ENCODE measurements at places on chromosomes 4 and X.

- DNase-seq, result no peak
Observed at GRCh38 chrX:54184474-54184873, 1.4 kb upstream of the FAM120C start.

DNA sequence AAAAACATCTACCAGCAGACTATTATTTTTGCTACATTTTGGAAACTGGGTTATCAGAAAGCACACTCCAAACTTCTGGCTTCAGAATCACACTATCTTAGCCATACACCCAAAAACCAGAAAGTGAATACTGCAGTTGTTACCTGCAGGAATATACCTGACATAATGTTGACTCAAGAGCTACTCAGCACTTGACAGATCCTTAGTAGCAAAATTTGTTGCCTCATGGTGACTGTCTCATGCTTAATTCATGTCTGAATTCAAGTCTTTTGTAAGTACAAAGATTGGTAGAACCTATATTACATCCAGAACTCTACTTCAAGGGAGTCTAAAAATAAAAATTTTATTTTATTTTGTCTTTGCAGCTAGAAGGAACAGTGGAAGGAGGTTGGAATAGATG lies 140.2 kb upstream of the GYPA start:
- no peak for DNase-seq

- no peak for DNase-seq
Observed at GRCh38 chr4:75673959-75674328, 733 bp upstream of the G3BP2 start.

GRCh38 chr4:133865612-133866327 lies 335.8 kb downstream of the PABPC4L start:
- no peak for DNase-seq

- no peak for DNase-seq
Observed at GRCh38 chr4:74675673-74676279, 118.5 kb downstream of the BTC start.

DNA sequence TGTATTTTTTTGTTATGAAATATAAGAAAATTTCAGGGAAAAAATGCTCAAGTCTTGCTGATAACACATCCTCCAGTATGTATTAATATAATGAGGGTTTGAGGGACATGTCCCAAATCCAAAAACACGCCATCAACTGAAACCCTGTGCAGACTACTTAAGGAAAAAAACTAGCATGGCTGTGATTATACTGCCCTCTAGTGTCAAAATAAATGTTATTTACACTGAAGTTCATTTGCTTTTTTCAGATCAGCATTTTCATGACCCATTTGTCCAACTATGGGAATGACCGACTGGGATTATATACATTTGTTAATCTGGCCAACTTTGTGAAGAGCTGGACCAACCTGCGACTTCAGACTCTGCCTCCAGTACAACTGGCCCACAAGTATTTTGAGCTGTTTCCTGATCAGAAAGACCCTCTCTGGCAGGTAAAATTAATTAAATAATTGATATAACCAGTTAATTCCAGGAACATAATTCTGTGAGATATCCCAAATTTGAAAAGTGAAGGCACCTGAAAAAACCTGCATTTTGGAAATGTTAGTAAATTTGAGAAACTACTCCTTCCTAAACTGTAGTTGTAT lies 128.5 kb downstream of the PRSS12 start:
- no peak for DNase-seq

DNA sequence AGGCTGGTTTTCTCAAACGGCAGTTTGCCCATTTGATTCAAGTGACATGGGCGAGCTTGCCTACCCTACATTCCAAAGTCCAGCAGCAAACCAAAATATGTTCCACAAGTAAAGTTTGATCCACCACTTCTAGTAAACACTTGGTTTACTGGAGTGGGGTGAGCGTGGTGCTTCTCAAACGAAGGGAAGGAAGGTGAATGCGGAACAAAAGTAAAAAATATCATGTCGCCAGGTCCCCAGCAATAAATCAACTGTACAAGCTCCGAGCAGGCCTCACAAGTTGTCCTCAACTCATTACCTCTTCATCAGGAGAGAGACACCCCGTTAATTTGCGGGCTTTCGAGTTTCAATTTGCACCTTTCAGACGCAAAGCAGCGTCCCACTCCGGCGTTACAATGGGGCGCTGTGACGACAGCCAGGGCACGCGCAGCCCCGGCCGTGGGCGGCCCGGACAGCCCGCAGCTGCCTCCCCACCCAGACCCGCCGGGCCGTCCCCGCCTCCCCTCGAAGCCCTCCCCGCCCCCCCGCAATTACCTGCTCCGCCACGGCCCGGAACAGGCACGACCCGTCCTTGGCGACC lies 1.0 kb downstream of the OTUD4 start:
- DNase-seq, result peak; percentile 78

DNA sequence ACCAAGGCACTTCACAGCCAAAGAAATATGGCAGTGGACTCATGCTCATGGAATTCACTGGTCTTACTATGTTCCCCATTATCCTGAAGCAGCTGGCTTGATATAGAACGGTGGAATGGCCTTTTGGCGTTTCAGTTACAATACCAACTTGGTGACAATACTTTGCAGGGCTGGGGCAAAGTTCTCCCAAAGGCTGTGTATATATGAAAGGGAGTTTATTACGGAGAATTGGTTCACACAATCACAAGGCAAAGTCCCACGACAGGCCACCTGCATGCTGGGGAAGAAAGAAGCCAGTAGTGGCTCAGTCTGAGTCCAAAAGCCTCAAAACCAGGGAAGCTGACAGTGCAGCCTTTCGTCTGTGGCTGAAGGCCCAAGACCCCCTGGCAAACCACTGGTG lies 50.8 kb upstream of the SMARCAD1 start:
- no peak for DNase-seq

GRCh38 chr4:19791422-19792123 lies 460.1 kb upstream of the SLIT2 start:
- DNase-seq, result no peak

DNA sequence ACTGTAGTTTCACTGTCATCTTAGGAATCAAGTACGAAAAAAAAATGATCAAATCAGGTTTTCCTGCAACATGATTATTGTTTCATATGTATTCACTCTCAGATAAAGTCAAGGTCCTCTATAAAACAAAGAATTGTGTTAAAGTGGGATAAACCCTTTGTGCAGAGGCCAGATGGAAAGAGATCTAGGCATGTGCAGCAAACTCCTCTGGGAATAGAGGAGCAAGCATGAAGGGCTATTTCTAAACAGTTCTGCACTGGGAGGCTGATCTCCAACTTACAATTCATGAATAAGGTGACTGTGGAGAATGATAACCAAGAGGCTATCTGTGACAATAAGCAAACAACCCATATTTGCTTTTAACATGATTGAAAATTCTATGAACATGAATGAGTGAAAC lies 2.4 kb upstream of the WDFY3 start:
- DNase-seq, result no peak

- no peak for DNase-seq
Observed at GRCh38 chr4:176540814-176541213, 221.0 kb downstream of the SPCS3 start.

DNA sequence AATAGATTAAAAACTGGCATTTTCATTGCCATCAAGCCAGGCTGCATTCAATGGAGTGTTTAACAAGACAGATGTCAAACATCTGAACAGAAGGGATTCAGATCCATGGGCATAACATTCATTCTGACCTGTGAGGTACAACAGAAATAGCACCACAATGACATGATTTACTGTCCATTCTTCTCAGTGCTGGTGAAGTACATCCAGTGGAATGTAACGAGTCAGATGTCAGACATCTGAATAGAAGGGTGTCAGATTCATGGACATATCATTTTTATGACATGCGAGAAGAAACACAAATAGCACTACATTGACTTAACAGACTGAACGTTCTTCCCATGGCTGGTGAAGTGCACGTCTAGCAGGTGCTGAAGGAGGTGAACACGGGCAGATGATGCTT lies 186.4 kb downstream of the PPP4R3C start:
- no peak for DNase-seq

DNA sequence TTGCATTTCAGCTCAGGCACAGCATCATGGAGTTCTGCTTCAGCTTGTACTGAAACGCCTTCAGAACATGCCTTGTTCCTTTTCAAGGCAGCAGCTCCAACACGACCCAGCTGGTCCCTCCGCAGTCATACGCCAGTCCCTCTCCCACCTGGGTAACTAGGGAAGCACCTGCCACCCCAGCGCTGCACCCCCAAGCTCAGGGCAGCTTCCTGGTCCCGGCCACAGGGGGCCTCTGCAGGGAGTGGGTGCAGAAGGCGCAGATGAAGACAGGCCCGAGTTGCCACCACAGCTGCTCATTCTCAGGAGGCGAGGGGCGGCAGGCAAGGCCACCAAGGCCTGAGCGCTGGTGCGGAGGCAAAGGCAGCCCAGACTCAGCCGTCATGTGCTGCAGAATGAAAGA lies 21.8 kb downstream of the WDR1 start:
- DNase-seq, result no peak

GRCh38 chr4:6986072-6986780 lies 56.9 kb upstream of the TADA2B start:
- peak; percentile 58 for DNase-seq

- no peak for DNase-seq
Observed at GRCh38 chr4:75249739-75250138, 264.5 kb downstream of the RCHY1 start.

- DNase-seq, result no peak
Observed at GRCh38 chr4:14842964-14843630, 159.2 kb upstream of the CPEB2 start.

DNA sequence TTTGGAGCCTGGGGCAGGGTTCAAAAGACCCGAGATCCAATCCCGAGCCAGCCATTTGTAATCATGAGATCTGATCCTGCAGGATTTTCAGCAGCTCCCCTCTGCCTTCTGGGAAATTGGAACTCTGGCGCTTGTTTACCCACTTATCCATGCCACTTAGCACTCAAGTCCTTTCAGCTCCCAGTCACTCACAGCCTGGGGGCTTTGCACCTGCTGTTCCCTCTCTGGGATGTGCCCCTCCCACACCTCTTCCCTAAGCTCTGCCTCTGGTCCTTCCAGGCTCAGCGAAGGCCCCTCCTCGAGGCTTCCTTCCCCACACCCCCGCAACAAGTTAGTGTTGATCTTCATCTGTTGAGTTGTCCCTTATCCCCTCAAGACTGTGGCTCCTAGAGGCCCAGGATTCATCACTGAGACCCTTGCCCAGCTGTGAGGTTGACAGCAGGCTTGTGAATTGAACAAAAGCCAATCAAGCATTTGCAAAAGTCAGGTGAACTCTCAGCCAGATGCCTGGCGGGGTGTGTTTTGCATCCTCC lies 99.1 kb upstream of the AFAP1 start:
- DNase-seq, result no peak

DNA sequence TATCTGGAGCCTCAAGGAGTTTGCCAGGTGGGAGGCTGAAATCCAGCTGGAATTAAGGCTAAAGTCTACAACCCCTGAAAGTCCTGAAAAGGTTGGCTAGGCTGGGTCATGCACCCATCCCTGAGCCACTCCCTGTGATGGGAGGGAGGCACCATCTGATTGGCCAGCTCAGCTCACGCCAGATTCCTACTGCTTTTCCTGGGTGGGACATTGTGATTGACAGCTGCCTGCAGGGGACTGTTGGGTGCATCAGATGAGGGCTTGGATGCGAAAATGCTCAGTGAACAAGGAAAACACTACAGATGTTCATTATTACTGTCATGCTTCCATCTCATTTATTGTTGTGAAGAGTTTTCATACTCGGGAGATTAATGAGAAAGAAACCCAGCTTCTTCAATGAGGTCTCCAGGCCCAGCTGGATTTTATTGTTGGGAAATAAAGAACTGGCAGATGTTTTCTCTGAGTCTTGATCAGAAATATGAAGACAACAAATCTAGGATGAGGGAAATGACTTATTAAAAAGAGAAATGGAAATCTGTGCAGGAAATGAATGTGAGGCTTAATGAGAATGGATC lies 185.9 kb downstream of the STK32B start:
- no peak for DNase-seq

GRCh38 chr4:48350871-48351270 lies 9.5 kb downstream of the SLAIN2 start:
- DNase-seq, result no peak

- no peak for DNase-seq
Observed at GRCh38 chr4:128924951-128925350, 115.5 kb downstream of the JADE1 start.

DNA sequence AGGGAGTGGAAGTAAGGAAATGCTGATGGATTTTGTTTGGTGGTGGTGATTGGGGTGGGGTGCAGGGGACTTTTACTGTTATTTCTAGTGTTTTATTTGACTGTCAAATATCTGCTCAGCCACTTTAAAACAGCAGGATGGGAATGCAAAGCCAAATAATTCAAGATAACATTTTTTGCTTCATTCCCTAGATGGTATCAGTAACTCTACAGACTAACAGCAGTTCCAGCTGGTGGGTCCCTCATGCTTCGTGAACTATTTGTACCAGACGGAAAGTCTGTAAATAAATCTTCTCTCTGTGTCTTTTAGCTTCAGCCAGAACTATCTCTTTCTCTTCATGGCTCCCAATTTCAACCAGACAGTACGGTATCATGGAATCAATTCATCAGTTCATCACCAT lies 27.5 kb downstream of the GPR143 start:
- no peak for DNase-seq

GRCh38 chr4:189597341-189597740 lies 343.3 kb upstream of the FRG1 start:
- no peak for DNase-seq

GRCh38 chrX:123405231-123405630 lies 221.2 kb downstream of the GRIA3 start:
- no peak for DNase-seq

GRCh38 chr4:109752525-109752924 lies 22.7 kb upstream of the PLA2G12A start:
- no peak for DNase-seq

GRCh38 chr4:10089346-10089745 lies 27.3 kb downstream of the WDR1 start:
- no peak for DNase-seq

GRCh38 chrX:70139736-70140135 lies 6.5 kb downstream of the IGBP1 start:
- DNase-seq, result no peak

DNA sequence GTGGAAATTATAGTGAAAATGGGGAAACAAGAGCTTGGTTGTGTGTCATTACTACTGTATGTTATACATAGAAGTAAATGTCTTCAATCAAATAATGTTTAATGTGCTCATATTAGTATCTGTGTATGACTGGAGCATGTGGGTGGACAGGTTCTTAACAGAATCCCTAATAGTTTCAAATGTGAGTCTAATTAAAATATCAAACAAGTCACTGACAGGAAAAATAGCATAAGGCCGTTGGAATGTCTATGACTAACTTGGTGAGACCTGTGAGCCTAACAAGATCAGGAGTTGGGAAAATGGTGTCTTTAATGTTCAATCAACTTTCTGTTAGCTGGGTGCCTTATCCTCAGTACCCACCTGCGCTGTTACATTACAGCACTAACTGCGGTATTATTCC lies 6.2 kb upstream of the CXCL3 start:
- DNase-seq, result no peak
